Prostate gland (tissue), 2 donors: ENCODE measurements at places on chromosomes 6 and 20.
A peak's percentile ranks its signal among the peaks of the same experiment; 100 is the strongest.

DNA sequence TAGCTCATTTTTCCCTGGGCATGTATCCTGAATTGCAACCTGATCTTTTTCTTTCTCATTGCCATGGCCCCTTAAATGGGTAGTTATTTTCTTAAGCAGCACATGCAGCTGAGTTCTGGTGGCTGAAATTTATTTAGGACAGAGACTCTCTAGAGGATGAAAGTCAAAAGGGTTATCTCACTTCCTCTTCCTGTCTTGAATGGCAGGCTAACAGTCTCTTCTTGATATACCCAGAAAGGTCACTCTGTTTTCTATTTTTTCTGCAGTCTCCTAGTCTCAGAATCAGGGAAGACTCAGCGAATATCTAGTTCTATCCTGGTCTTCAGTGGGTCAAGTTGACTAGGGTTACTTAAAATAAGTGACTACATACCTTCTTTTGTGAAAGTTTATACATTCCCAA is 243.3 kb downstream of the EPHA7 start:
- DNase-seq = no peak

GRCh38 chr6:121520337-121521163 is 85.1 kb downstream of the GJA1 start:
- DNase-seq = no peak

- DNase-seq = no peak
Observed at GRCh38 chr6:121216928-121217327, 117.4 kb downstream of the TBC1D32 start.

GRCh38 chr6:90284236-90285041 is 12.2 kb downstream of the BACH2 start:
- DNase-seq = no peak

- peak; percentile 46 for DNase-seq
Observed at GRCh38 chr20:31630187-31630790, 7.4 kb upstream of the COX4I2 start.
